Left ventricle myocardium superior (tissue), 1 donor: ENCODE measurements at places on chromosomes 12 and 14.

GRCh38 chr14:23094666-23095195 is at the start of gene ACIN1:
Gene ACIN1, minus strand, starts transcription at chr14:23095136. Its CDS starts 24 bp downstream, at chr14:23095112.
- DNase-seq = peak; percentile 100

DNA sequence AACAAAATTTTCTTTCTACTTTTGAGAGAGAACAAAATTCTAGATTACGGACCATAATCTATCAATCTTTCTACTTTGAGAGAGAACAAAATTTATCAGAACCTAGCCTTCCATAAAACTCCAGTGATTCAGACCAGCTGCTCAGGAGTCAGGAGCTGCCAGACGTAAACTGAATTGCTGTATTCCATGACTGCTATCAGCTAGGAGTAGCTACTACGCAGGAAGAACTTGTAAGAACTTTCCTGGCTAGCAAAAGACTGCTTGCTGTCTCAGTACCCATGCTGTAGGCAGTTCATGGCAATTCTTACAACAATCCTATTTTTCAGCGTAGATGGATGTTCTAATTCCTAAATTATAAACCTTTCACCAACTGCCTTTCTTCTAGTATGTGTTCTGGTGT is 73.3 kb downstream of the MED13L start:
- no peak for DNase-seq

- DNase-seq = no peak
Measured at GRCh38 chr12:109531411-109531810, 41.9 kb downstream of the MMAB start.

- DNase-seq = no peak
Measured at GRCh38 chr12:2955888-2956287, 3.3 kb upstream of the TEAD4 start.

DNA sequence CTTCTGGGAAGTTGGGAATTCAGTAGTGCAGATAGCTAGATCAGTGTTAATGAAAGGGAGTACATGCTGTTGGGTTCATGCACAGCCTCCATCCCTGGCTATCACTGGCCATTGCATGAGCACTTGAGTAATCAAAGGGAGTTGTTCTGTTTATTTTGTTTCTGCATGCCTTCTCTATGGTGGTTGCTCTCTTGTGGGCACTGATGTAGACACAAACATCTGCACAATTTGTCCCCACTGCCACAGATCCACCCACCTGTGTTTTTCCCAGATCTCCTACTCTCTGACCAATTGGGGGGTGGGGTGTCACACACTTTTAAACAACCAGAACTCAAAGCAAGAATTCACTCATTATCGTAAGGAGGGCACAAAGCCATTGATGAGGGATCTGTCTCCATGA is 89.7 kb upstream of the DHRS4 start:
- no peak for DNase-seq

GRCh38 chr12:56753566-56753965 is 1.4 kb upstream of the PRIM1 start:
- DNase-seq = no peak

DNA sequence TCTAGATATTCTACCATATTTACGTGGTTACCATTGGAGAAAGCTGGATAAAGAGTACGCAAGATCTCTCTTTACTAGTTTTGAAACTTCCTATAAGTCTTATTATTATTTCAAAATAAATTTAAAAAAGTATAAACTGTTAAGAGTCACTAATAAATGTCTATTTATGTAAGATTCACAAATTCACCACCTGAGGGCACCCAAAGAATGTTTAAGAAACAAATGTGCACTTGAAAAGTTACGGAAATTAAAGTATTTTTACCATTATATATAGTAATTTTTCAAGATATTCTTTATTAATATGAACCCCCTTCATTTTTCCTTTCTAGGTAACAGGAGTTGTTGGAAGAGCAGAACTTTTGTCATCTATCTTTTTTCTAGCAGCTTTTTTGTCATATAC is 11.9 kb downstream of the TMTC3 start:
- DNase-seq = no peak

GRCh38 chr12:72491426-72491825 is 219.3 kb downstream of the TRHDE start:
- DNase-seq = no peak

DNA sequence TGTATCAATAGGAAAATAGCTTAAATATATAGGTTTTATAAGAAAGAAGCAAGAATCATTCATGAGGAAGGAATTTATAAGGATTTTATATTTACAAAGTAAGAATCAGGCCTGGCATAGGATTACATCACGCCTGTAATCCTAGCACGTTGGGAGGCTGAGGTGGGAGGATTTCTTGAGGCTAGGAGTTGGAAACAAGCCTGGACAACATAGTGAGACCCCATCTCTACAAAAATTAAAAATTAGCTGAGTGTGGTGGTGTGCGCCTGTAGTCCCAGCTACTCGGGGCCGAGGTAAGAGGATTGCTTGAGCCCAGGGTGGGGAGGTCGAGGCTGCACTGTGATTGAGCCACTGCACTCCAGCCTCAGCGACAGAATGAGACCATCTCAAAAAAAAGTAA is 10.4 kb downstream of the WDR20 start:
- DNase-seq = no peak

- no peak for DNase-seq
Measured at GRCh38 chr14:52355526-52355925, 41.4 kb downstream of the PTGER2 start.

GRCh38 chr14:65957631-65958205 is 528.5 kb upstream of the CCDC196 start:
- DNase-seq = no peak

DNA sequence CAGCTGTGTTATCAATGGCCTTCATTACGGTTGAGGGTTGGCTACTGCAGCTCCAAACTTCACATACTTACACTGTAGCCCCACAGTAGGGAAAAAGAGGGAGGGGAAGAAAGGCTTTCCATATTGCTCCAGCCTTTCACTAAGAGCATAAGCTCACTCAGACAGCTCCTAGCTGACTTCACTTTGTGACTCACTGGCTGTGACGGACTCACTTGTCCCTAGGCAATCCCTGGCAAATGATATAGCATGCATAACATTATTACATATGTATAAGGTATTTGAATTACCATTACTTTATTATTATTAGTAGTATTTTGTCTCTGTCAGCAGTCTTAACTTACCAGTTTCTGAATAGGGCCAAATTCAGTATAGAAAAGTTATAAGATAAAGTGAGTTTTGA is 350.7 kb downstream of the RMST start:
- no peak for DNase-seq

DNA sequence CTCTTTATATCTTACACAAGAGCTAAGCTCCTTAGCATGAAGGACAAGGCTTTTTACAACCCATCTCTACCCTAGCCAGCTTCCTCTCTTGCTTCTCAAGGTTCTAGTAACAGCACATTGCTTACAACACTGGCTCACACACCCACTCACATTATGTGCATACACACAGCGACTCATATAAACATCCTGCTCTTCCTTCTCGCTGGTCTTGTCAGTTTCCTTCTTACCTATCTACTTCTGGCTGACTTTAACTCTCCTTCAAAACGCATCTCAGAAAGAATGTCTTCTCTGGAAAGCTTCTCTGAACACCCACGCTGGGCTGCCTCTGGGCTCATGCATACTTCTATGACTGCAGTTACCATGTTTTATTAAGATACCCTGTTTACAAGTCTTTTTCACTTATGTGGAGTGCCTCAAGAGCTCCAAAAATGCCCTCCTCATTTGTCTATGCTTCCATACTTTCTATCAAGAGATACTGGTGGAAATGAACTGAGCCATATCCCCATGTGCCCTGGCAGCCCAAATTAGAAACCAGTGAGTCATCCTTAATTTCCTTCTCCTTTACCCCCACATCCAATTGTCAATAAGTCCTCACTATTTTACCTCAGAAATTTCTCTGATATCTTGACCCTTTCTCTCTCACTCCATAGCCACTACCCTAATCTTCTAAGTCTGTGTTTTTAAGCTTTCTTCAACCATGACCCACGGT is 126.9 kb upstream of the KRAS start:
- no peak for DNase-seq

DNA sequence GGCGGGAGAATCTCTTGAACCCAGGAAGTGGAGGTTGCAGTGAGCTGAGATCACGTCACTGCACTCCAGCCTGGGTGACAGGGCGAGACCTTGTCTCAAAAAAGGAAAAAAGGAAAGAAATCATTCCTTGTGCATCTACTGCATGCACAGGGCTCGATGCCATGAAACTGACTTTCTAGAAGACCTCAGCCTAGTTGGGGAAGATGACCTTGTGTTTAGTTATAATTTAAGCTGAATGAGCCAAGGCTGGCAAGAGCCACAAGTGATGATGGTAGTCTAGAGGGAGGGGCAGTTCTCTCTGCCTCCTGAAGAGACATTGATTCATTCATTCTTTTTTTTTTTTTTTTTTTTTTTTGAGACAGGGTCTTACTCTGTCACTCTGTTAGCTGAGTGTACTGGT is 24.2 kb downstream of the ACACB start:
- no peak for DNase-seq

DNA sequence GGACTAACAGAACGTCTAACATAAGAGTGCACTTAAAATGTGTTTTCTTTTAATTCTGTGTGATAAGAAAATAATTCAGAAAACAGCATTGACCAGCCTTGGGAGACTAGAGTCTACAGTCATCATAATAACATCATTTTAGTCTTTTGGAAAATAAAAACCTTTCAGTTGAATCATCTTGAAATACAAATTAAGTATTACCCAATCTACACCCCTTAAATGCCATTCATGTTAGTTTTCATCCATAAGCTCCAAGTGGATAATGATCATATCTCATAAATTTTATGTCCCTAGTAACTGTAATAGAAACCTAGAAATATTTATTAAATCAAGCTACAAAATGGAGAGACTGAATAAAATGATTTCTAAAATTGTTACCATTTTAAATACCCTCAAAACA is 32.4 kb downstream of the EPS8 start:
- DNase-seq = no peak

DNA sequence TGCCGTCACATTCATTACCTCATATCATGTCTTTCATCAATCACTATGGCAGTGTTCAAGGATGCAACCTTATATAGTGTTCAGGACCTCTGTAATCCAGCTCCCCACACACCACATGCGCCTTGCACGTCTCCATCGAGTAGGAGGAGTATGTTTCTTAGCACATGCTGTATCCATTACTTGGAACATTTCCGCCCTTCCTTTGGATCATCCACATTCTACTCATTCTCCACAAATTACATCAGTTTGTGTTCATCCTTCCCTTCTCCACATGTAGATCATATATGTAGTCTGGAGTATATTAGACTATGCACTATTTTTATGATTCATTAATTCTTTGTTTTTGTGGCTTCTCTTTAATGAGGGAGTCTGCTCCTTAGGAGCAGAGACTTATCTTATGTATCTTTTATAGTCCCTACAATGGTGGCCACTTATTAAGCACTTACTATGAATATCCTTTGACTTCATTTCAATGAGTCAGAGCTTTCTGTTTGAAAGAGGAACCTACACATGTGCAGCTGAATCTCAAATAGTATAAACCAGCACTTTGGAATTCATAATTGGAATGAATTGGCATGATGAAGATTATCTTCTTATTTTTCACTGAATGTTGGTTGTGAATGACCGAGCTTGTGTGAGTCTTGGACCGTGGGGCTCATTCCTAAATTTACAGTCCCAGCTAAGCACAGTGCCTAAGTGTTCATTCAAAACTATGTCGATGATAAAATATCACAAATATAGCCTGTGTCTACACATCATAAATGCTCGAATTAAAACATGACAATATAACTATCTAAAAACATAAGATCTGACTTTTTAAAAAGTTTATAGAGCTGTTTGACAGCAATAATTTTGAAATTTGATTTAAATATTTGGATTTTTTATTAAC is 30.2 kb upstream of the NPAS3 start:
- DNase-seq = no peak

DNA sequence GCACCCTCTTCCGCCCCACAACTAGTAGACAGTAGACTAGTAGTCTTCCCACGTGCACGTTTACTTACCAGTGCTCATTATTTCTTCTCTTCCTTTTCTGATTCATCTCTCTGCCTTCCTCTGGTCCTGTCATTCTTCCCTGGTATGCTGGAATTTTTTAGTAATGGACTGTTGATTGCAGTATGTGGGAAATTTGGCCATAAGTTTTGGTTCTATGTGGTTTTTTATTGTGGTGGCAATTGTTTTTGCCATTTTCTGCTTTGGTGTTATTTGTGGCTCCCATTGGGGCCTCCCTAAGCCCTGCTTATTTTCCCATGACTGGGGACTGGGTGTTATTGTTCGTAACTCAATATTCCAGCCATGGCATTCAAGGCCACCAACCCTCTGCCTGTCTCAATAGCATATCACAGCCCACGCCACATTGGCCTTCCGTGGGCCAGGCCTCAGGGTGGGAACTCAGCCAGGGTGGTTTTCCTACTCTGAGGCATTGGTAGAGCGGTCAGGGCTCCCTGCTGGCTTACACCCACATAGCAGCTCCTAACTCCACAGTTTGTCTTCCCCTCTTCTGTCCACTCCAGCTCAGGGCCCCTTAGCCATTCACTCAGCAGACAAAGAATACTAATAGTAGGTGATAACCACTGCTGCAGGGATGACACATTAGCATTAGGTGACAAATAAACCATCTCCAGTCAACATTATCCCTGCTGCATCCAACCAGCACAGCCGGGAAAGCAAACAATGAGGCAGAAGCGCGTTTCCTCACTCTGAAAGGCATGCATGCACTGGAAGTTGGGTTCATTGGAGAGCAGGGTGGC is 321.5 kb downstream of the CACNA1C start:
- DNase-seq = no peak

DNA sequence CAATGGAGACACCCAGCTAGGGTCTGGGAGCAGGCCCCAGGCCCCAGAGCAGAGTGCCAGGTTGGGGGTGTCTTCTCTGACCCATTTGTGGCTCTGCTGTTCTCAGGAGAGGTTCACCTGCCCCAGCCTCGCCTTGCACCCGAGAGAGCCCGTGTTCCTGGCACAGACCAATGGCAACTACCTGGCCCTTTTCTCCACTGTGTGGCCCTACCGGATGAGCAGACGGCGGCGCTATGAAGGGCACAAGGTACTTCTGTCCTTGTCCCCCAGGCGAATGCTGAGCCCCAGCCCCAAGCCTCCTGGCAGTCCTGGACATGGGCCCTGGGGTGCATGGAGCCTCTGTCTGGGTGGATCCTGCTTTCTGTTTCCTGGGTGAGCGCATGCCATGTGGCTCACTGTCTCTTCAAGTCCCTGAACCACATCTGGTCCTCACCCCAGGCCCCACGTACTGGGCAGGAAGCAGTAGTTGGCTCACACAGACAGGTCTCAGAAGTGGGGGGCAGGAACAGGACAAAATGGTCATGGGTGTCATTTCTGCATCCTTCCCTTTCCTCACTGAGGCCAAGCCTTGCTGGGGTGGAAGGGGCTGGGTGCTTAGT is 58.2 kb downstream of the BEGAIN start:
- DNase-seq = peak; percentile 15

GRCh38 chr12:27523305-27523641 is 733 bp upstream of the PPFIBP1 start:
- DNase-seq = no peak

- no peak for DNase-seq
Measured at GRCh38 chr12:83042441-83043200, 355.9 kb downstream of the TMTC2 start.

GRCh38 chr12:67512061-67512460 is 136.5 kb upstream of the DYRK2 start:
- no peak for DNase-seq

- DNase-seq = no peak
Measured at GRCh38 chr12:56801661-56802622, 38.8 kb downstream of the HSD17B6 start.
